ENCODE measurements at places on chromosomes 7 and 10.

GRCh38 chr10:62426600-62426999 is 52.4 kb downstream of the ZNF365 start:
- DNase-seq: no peak

DNA sequence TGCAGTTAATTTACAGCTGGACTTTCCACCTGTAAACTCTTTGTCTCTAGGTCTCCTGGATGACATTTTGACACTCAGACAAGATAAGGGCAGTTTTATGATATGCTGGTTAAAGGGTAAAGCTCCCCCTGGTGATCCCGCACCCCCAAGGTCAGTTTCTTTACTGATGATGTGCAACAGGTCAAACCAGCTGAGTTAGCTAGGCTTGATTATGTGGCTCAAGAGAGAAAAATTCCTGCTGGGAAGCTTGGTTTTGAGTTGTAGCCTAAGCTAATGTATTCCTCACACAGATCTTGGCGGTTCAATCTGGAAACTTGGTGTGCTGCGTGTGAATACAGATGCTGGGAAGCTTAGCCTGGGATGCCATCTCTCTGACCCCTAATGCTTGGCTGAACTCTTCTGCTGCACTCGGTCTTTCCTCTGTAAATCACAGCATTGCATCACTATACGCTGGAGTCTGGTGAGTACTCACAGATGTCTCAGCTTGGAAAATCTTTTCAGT is 11.4 kb upstream of the AKR1D1 start:
- DNase-seq: no peak

DNA sequence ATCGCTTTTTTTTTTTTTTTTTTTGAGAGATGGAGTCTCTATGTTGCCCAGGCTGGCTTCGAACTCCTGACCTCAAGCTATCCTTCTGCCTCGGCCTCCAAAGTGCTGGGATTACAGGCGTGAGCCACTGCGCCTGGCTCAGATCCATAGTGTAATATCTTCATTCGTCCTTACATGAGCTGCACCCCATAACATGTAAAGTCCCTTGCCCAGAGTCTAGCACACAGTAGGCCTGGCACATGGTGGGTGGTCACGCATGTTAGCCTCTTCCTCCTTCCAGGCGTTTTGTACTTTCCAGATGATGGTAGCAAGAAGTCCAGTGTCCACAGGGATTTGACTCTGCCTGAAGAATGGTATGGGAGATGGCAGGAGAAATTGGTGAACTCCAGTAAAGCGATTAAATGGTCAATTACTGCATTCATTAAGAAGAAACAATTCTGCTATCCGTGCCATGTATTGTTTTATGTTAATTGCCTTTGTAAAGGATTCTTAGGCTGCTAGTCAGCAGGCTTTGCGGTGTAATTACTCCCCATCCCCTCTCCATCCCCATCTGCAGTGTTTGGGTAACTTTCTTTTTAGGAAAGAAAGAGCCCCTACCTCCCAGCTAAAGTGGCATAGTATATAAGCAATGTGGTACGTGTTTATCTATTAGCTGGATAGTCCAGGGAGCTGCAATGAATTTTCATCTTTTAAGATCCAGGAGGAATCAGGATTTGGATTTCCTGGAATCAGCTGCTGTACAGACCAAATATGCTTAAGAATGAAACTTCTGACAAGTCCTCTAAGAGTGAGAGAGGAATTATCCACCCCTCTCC is 1.2 kb downstream of the TPST1 start:
- no peak for DNase-seq

GRCh38 chr10:71605263-71605962 is 114.2 kb downstream of the C10orf105 start:
- DNase-seq: no peak

DNA sequence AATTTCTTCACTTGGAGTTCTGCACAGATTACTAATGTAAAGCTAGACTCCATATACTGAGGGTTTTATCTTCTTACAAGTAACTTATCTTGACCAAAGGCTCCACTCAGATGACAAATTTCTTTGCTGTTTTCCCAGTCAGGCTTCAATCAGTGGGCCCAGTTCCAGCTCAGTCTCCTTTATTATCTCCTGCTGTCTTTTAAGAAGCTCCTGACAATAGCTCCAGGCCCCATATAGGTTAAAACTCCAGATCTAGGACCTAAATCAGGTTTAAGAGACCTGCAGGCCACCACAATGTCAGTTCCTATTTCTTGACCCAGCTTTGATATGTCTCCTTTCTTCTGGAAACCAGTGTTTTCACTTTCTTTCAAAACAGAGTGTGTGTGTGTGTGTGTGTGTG is 165.2 kb downstream of the RELN start:
- no peak for DNase-seq

GRCh38 chr7:116222501-116222900 is 12.2 kb downstream of the TES start:
- no peak for DNase-seq

GRCh38 chr7:37211097-37211880 is 237.4 kb downstream of the ELMO1 start:
- DNase-seq: no peak

DNA sequence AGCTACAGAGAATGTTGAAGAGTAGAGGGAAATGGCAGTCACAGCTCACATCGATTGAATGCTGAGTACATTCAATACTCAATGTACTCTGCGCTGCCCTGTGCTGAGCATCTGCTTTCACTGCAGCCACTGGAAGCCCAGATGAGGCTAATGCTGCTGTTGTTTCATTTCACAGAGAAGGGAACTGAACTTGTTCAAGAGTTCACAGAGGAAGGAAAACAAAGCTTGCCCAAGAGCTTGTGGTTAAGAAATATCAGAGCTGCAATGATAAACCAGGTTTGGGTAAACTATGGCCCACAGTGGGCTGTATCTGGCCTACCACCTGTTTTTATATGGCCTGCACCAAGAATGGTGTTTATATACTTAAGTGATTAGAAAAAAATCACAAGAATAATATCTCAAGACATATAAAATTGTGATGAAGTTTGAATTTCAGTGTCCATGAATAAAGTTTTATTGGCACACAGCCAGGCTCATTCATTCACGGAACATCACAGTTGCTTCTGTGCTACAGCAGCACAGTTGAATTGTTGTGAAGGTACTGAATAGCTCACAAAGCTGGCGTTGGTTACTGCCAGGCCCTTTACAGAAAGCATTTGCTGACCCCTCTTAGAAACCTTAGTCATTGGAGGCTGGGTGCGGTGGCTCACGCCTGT is 64.1 kb downstream of the CFAP58 start:
- DNase-seq: no peak

All from activated T-cell treated with anti-CD3 and anti-CD28 coated beads for 4 hours (primary cell).